Stimulated activated CD4-positive, alpha-beta T cell treated with anti-CD3 and anti-CD28 coated beads, TNF-alpha, amount 100 ng/mL, for 24 hours (primary cell): ENCODE measurements at places on chromosomes 5 and 9.

DNA sequence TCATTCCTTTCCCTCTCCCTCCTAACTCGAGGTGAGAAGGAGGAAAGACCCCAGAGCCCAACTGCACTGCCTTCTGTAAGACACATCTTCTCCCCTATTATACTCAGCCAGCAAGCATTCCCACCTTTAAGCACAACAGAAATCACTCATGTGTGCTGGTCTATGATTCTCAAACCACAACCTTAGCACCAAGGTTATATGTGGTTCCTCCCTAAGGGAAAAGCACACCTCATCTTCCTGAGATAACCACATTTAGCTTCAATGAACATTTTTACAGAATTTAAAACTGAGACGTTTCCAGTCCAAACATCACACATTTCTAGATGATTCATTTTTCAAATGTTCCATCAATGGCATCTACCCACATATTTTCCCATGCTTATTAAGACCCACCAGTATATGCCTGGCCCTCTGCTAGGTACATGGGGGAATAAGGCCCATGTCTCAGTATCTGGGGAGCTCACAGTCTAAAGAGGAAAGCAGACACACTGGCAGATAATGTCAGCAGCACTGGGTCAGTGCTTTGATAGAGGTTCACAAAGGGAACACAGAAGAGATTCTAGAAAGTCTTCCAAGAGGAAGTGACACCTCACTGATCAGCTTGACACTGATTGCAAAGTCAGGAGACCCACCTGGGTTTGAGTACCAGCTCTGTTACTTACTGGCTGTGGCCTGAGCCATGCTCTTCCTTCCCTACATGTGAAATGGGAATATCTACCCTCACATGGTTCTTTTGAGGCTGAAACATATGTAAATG, 245.4 kb downstream of the DENND1A start:
- no peak for DNase-seq

DNA sequence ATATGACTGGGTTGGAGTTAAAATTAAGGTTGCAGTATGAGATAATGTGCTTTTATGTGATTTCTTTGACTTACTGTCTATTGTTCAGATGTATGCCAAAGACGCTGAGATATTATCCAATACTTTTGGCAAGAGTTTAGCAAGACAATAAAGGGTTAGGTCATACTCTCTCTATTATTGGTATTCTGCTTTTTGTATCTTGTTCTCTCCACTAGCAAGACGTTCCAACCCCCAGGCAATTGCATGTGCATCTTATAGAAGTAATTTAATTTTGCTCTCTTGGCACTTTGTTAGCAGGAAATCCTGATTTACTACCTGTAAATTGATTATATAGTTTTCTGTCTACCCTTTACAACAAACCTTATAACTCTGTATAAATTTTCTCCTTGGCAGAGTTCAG, 1093.6 kb downstream of the CDH9 start:
- DNase-seq: no peak

GRCh38 chr5:149675610-149676201, 54.4 kb upstream of the PPARGC1B start:
- no peak for DNase-seq

GRCh38 chr9:76451234-76451633, 7.7 kb upstream of the GCNT1 start:
- DNase-seq: no peak

DNA sequence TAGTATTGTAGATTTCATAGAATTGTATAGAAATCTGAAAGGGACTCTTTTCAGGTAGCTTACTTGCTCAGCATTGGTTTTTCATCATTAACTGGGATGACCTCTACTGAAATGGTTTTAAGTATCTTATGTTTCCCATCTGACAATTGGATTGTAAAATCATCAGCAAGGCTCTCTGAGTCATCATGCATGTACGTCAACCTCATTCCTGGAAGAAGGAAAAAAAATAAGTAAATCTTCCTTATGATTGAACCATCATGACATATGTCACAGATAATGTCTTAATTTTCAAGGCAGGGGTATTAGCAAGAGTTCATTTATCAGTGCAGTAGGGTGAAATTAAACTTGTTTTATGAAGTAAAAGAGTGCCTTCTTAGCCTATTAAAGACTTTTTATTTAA, 74.9 kb upstream of the CER1 start:
- DNase-seq: no peak

DNA sequence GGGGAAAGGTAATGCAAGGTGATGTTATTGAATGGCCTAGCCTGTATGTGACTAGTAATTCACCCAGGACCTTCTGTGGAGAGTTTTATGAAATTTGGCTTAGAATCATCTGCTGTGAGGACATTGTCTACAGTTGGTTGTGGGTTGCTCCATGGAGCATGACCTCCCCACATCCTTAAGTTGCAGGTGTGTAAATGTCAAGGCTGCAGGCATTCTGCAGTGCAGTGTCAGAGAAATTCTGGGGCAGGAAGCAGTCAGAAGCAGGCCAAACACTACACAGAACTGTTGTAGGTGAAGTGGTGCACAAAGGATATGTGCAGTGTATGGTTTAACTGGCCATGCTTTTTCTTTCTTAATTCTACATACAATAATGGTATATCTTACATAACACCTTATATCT, 588.3 kb downstream of the EBF1 start:
- DNase-seq: no peak
